T-helper 9 cell (primary cell): ENCODE measurements at places on chromosomes 4 and X.

DNA sequence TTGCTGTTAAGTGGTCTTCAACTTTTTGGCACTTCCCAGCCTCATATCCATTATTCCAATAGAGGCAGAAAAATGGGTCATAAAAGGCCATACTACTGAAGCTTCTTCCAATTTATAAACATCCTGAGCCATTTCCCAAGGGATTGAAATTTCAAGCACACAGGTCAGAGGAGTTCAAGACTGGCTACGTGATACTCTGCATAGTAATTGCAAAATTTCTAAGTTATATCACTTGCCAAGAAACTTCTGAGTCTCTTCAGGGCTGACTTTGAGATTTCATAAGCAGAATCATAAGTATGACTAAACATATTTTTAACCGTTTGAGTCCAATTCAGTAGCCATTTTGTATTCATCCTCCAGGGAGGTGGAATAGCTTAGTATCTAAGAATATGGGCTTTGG lies 75.6 kb upstream of the RXFP1 start:
- no peak for DNase-seq

- DNase-seq: no peak
Measured at GRCh38 chr4:184416913-184417734, 57.2 kb downstream of the IRF2 start.

GRCh38 chr4:32601848-32602247 lies 1881.7 kb downstream of the PCDH7 start:
- DNase-seq: no peak

DNA sequence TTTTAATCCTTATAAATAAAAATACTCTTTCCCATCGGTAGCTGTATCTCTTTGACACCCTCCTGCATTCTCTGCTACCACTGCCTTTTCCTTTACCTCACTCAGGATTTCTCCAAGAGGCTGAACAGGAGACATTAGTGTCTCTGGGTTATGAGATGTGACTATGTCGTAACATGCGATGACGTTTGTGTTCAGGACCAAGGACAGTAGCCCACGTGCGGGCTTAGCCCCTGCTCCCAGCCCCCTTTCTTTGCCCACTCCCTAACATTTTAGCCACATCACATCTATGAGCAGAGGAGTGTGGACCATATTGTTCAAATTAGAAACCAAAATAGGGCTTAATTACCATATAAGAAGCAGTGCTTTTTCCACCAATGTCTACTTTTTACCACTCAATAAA lies 369.3 kb downstream of the FBXW7 start:
- DNase-seq: no peak

DNA sequence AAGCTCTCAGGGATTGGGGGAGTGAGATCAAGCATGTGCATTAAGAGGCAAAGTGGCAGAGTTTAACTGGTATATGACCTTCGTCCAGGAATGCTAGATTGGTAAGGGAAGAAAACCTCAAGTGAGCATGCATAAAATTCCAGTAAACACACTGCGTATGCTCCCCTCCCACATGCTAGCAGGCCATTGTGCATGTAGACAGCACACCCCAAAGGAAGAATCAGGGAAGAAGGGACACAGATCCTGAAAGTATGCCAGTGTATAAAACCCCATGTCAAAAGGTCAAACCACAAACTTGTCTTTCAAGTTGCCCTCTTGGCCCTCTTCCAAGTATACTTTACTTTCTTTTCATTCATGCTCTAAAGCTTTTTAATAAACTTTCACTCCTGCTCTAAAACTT lies 405.2 kb upstream of the CNKSR2 start:
- no peak for DNase-seq

DNA sequence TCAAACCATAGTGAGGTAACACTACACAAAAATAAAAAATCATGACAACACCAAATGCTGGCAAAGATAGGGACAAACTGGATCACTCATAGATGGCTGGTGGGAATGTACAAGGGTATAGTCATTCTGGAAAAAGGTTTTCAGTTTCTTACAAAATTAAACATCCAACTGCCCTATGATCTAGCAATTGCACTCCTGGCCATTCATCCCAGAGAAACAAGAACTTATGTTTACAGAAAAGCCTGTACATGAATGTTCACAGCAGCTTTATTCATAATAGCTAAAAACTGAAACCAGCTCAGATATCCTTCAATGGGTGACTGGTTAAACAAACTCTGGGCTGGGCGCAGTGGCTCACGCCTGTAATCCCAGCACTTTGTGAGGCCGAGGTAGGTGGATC lies 43.3 kb downstream of the NYX start:
- DNase-seq: no peak

DNA sequence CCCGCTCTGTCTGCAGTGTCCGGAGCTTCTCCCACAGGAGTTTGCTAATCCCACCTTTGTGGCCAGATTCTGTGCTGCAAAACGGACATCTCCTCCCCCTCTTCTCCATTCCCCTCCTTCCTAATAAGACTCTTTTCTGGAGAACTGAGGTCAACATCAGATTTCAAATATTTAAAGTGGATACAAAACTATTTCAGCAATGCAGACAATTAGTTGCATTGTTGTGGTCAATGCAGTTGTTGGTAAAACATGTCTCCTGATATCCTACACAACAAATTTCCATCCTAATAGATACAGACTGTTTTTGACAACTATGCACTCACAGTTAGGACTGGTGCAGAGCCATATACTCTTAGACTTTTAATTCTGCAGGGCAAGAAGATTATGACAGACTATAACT lies 5.1 kb upstream of the MCUB start:
- DNase-seq: no peak

GRCh38 chr4:73984736-73985527 lies 3.1 kb downstream of the PPBP start:
- DNase-seq: no peak

DNA sequence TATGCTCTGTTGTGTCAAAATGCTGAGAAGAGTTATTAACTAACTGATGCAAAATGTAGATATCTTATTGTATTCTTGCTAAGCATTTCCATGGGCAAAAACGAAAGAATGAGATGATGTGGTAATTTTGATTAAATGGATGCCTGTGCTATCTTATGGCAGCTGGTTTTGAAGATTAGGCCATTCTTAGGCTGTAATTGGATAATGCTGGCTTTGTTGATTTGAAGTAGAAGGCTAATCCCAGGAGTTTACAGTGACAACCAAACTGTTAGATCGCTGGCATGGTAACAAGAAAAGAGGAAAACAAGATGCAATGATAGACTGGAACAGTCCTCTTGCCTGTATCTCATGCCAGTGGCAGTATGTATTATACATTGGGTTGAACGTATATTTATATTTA lies 74.1 kb upstream of the WDR44 start:
- no peak for DNase-seq

DNA sequence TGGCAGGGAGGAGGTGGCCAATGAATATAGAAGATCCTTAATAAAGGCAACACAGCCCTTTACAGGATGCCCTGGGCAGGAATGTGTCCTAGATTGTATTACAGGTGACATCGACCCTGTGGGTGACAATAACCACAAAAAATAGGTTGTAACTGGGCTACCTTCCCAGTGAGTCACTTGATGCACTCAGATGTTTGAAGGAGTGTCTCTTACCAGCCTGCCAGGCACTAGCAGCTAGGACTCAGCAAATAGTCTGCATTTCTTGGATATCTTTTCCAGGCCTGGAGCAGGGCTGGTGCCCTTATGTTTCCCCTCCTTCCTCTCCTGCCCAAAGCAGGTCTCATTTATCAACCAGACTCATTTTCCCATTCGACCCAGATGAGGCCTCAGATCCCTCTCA lies 50.9 kb upstream of the TMEM164 start:
- DNase-seq: no peak

GRCh38 chrX:37371578-37371991 lies 22.4 kb downstream of the PRRG1 start:
- no peak for DNase-seq

GRCh38 chr4:8373973-8374545 lies 66.5 kb downstream of the ACOX3 start:
- DNase-seq: no peak

- DNase-seq: no peak
Measured at GRCh38 chrX:154017766-154018517, 1.8 kb downstream of the IRAK1 start.

DNA sequence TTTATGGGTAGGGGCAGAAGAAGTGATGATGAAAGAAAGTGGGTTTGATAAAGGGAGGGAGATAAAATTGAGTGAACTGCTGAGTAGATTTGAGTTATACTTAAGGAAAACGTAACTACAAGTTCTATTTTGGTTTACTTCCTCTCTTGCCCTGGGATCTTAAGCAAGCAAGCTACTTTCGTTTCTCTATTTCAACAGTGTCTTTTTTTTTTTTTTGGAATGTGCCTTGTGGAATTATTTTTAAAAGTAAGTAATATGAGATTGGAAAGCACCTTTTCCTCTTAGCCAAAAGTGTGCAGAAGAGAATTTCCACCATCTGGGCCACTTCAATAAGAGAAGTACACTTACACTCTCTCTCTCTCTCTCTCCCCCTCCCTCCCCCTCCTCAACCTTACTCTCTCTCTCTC lies 16.0 kb upstream of the C4orf36 start:
- DNase-seq: no peak

DNA sequence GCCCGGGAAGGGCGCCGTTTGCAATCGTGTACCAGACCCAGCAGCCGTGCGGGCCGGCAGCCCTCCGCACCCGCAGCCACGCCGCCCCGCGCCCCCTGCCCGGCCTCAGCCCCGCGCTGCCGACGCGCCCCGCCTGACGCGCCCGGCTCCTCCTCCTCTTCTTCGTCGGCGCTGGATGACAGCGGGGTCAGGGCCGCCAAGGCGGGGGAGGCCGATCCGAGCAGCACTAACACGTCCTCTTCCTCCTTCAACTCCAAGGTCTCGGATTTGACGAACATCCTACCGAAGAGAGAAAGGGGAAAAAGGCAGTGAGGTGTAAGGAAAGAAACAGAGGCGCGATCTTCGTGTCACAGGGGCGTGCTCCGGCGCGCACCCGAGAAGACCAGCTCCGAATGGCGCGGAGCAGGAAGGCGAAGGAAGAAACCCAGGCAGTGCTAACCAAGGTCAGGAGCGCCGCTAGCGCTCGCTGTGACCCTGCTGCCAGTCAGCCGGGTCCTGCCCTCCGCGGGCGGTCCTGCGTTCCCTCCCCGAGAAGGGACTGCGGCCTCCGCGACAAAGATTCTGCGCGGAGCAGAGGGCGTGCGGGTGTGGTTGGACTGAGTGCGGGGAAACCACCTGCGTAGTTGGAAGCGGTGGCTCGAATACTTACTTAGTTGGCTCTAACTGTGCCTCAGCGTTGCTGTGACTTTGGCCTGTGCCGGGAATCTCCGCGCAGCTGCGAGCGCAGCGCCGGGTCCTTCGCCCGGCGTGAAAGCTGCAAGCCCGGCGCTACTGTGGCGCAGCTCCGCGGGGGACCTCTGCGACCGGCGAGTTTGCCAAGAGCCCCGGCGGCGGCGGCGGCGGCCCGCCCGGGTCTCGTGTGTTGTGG lies 548 bp downstream of the NEUROG2 start:
- no peak for DNase-seq

DNA sequence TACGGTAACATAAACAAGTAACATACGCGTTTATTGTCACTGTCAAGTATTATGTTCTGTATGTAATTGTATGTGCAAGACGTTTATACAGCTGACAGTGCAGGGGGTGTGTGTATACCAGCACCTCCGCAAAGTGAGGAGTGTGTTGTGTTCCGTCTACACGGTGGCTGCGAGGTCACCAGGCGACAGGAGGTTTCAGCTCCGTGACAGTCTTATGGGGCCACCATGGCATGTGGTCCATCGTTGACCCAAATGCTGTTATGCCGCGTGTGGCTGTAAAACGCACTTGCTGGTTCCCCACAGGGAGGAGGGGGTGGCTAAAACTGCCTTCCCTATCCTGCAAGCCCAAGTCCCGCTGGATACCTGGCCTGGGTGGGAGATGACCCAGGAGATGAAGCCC lies 25.0 kb downstream of the NSG1 start:
- no peak for DNase-seq

- DNase-seq: no peak
Measured at GRCh38 chrX:68571610-68572311, 72.9 kb downstream of the YIPF6 start.
